ENCODE measurements at places on chromosomes 12 and 14.
A peak's percentile ranks its signal among the peaks of the same experiment; 100 is the strongest.

- no peak for DNase-seq
Measured at GRCh38 chr12:104371043-104371870, 67.7 kb downstream of the EID3 start.

- no peak for DNase-seq
Measured at GRCh38 chr12:58917699-58918468, 2.4 kb downstream of the LRIG3 start.

GRCh38 chr12:47755655-47756562 lies 2.8 kb downstream of the RAPGEF3 start:
- no peak for DNase-seq

- DNase-seq: no peak
Measured at GRCh38 chr12:26636710-26637328, 196.2 kb downstream of the ITPR2 start.

DNA sequence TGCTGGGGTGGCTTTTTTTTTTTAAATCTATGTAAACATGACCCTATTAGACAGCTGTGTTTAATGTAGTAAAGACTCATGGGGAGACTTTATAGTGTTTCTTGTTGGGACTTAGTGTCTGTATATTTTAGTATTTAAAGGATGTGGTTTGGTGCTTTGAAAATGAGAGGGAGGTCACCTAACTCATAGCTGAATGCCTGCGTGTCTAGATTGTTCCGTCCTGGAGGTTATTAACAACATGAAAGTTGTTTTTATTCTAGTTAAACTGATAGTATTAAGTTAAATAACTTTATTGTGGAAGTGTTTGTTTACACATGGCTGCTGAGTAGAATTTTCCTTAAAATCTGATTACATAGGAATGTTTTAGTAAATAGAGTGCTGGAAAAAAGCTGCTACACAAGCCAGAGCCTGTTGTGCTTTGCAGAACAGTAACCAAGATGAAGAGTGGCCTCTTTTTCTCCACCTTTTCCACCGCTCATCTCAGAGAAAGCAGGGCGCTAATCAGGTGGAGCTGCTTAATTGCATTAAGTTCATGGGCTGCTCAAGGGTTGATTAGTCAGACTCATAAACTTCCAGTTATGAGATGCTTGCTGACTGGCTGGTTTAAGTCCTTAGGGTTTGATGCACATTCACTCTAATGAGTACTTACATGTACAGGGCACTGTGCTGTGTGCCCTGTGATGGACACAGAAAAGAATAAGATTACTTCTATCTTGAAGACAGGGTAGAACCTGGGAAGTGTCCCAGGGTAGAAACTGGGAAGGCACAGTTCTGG lies 62.7 kb downstream of the FBXO34 start:
- DNase-seq: no peak

DNA sequence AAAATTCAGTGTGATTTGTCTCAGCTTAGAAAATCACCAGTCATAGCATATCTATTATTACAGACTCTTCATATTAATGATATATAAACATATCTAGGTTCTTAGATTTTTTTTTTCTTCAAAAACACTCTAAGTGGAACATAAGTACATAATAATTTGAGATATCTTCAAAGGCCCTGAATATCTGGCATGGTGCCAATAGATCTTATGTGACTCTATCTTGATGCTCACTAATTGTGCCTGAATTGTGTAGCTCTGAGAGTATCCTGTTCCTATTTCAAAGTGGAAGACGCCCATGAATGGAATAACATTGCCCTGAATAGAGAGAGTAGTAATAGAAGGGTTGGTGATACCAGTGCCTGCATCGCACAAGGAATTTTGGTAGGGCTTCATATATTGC lies 1312.7 kb upstream of the USP15 start:
- no peak for DNase-seq

- DNase-seq: no peak
Measured at GRCh38 chr14:51538973-51539372, 112.7 kb upstream of the FRMD6 start.

DNA sequence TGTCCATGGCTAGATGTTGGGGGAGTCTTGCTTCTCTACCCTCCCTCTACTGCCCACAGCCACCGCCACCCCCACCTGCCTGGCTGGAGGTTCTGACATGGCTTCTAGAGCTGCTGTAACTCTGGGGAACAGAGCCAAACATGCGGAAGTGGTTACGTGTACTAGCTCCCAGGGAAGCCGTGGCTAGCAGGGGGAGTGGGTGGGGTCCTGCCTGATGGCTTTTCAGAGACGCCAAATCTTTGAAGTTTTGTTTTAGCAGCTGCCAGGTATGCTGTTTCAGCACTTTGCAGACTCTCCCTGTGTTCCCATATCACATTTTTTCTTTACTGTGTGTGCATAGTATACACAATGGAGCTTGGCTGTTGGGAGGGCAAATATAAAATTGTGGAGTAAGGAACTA lies 150.3 kb downstream of the TGFB3 start:
- no peak for DNase-seq

DNA sequence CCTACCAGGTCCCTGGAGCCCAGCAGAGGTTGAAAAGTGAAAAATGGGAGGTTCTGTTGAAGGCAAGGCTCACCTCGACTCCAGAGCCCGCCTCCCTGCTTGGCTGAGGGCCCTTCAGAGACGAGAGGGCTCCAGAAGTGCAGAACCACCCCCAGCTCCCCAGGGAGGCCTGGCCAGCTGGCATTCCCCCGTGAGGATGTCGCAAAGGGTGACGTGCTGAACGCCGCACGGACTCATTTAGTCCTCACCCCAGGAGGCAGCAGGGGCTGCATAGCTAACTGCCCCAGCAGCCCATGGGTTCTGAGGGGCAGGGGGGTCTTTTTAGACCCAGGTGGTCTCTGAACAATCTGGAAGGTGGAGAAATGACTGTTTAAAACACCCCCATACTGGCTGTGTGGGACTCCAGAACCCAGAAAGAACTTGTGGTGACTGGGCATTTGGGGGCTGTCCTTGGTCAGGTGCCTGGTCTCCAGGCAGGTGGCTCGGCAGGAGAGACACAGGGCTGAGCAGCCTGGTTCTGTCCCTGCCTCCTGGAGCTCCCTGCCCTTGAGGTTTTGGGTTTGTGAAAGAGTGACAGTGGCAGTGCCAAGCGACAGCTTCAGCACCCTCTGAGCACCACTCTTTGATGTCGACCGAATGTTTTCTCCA lies 32.0 kb downstream of the ANAPC7 start:
- DNase-seq: peak; percentile 89

GRCh38 chr14:23119363-23120327 lies 590 bp upstream of the CEBPE start:
- no peak for DNase-seq

DNA sequence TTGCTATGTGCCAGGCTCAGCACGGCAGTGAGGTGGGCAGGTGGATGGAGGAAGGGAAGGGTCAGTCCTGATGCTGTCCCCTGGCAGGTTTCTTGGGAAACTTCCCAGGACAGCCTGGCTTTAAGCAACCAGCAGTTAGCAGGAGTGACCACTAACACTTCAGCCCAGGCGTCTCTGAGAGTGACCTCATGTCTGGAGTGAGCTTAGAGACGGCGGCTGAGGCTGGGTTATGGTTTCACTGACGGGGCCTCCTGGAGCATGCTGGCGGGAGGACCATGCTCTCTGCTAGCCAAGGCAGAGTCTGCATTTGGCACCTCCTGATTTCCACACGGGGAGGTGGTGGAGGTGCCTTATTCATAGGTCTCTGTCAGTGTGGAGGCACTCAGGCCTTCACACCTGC lies 2.5 kb downstream of the HHIPL1 start:
- DNase-seq: no peak

- DNase-seq: no peak
Measured at GRCh38 chr14:68099495-68100045, 280.0 kb downstream of the RAD51B start.

DNA sequence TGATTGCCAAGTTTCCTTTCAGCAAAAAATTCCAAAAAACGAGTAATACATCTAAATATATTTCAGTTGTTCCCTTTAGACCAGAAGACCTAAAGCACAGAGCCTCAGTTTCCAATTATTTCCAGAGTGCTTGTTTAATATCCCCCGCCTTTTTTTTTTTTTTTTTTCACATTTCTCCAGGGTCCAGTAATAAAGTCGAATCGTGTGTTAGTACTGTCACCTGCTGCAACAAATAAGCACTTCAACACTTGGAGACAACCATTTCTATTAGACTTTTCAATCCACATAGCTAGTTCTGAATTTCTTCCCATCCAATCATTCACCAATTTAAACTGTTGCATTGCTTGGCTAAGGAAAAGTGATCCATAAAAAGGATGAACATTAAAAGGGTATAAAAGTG lies 13.6 kb downstream of the PDE6H start:
- no peak for DNase-seq

GRCh38 chr12:52149651-52150241 lies 42.1 kb downstream of the KRT80 start:
- DNase-seq: no peak

DNA sequence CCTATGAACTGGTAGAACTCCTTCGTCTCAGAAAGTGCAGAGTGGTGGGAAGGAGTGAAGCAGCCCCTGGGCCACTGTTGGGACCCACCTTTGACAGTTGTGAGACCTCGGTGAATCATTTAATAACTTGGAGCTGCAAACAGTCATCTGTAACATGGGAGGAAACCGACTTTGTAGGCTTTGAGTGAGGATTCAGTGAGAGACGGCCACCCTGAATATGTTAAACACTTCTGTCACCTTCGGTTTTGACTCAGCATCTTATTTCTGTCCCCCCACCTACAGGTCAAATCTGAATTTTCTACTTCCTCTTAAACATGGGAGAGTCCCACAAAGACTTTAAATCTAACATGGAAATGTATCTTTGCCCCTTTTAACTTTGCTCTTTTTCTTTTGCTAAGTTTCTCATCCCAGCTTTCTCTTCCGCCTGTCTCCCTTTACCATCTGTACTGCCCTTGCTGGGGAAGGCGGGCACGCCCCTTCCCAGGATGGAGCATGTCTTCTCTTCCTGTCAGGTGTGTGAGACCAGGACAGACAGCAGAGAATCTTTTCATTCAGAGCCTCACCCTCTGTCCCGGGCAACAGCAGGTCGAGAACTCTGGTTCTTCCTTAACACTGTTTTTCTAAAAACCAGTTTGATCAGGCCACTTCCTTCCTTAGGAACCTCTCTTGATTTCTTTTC lies 37.1 kb downstream of the ZC3H14 start:
- DNase-seq: no peak

- DNase-seq: no peak
Measured at GRCh38 chr14:67644428-67644827, 24.7 kb downstream of the ARG2 start.
